ENCODE measurements at places on chromosomes 4 and X.

DNA sequence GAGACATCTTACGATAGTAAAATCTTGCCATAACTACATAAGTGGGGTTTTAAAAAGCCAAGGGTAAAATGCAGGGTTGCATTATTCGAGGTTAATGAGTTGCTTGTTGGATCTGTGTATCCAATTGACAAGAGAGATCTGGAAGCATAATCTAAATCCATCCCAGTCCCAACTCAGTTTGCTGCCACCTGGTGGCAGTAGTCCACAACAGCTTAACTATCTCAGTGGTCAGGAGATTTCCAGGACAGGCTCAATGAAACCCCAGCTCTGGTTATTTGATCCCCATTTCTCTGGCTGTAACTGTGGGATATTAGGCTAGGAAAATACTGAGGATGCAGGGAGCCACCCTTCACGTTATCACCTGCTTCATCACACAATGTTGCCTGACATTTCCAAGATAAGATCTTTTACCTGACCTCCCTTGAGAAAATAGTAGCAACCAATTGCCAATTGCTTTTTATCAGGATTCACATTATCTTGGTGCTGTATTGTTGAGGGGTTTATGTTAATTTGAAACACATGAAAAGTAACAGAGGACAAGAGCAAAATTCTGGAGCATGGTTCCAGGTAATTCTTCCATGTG, 88.2 kb upstream of the TNIP3 start:
- peak; percentile 35 for DNase-seq

DNA sequence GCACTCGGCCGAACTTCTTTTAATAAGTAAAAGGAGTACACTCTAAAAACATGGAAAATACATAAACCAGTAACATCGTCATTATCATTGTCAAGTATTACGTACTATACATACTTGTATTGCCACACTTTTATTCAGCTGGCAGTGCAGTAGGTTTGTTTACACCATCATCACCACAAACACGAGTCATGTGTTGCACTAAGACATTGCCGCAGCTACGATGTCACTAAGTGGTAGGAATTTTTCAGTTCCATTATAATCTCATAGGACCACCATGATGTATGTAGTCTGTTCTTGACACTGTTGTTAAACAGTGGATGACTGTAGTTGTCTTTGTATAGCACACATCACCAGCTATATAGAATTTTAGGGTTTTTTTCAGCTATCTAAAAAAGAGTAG, 48.0 kb upstream of the TMEM131L start:
- no peak for DNase-seq

DNA sequence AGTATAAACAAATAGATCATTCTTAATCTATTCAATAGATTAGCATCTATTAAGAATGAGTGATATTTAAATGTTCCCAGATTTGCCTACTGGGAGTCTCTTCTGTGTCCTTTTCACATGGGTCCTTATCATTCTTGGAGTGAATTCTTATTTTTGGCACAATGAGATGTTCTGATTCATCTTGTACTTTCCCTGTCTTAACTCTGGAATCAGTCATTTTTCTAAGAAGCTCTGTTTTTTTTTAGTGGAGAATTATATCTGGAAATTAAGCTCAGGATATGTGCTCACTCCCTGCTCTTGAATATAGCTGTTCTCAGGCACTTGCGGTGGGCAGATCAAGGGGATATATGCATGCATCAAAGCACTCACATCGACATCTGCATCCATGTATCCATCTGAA, 625.3 kb upstream of the HS3ST1 start:
- no peak for DNase-seq

DNA sequence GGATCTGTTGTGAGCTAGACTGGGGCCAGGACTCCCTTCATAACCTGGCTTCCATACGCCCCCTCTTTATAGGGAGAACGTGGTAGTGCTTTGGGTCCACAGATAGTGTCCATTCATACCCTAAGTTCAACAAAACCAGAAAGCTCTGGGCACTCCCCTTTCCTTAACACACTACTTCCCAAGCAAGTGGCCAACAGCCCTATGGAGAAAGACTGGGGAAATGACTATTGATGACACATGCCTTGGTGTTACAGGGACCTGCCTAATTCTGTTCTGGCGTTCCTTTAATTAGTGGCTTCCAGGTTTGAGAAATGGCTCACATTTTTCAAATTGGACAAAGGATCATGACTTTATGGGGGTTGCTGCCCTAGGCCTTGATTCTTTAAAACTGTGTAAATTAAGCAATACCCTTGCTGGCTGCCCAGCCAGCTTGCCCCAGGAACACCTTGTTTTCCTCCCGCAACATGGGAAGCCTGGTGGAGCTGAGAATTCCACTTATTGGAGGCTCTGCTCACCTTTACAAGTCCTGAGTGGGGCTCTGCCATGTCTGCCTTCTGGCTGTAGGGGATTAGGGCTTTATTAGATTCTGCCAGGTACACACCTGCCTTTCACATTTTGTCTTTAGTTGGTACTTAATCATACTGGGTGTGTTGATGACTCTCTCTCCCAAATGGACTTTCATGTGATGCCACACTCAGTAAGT, 61.1 kb downstream of the RGS12 start:
- no peak for DNase-seq

DNA sequence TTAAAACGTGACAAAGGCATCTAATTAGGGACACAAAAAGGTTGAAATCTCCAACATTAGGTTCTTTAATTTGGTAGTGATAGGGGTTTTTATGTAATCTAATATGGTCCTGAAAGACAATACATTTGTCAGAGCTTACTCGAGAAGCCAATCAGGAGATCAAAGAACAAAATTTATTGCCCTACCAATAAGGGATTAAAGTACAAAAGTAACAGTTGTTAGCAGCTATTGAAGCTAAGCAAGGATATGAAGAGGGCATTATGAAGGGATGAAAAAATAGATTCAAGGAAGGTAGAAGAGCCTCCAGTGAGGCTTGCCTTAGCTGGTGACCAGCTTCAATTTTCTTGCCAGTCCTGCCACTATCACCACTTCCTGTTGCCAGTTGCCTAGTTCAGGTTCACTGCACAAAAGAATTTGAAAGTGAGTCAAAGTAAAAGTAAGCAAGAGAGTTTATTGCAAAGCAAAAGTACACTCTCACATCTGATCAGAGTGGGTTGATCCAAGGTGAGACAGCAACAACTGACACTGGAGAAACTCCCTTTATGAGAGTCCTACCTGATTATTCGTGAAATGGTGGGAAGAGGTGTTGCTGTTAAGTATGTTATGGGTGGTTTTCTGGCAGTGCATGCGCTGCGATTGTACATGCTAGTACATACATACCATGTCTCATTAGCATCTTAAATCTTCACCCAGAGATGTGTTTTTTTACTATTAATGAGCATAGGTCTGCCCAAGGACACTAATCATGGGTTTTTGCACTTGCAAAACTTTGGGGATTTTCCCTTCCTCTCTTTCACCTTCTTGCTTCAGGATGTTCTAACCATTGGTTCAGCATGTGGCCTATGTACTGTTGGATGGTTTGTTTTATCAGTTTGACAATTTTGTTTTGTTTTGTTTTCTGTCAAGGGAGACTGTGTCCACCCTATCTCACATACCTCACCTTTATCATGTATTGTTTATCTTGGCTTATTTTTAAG, 263.2 kb upstream of the ITM2A start:
- DNase-seq, result no peak

DNA sequence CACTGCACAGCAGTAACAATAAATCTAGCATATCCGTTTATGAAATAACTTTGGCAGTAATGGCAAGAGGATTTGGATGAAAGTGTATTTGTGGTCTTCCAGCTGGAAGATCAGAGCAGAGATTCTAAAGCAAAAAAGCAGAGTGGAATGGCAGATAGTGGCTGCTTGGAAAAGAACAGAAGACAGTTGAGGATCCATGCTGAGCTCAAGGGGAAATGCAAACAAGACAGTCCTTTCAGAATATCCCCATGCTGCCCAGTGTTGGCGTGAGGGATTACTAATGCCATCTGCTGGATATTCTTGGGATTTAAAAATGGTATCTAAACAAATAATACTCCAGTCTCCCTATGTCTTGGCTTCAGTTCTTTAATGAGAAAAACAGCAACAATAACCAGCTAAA, 629.1 kb upstream of the ATOH1 start:
- DNase-seq, result no peak

DNA sequence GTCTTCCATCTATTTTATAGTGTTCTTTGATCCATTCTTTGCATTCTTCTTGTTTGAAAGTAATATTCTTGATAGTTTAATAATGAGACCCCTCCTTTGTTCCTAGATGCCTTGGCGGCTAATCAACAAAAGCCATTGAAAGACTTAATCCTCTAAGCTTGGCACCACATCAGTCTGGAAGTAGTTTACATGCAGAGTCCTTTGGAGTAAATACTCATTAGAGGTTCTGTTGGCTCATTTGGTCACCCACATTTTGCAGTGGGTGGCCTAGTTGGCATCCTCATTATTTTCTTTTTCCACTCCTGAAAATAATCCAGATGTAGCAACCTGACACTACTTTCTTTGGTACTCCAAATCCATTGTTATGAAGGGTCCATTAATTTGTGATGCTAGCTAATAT, 64.5 kb downstream of the DKK2 start:
- no peak for DNase-seq

- no peak for DNase-seq
Measured at GRCh38 chrX:153989973-153990655, 17.6 kb downstream of the TMEM187 start.

GRCh38 chrX:31237189-31237588, 165.3 kb upstream of the FTHL17 start:
- no peak for DNase-seq

GRCh38 chr4:84503495-84504437, 4.7 kb upstream of the NKX6-1 start:
- no peak for DNase-seq

GRCh38 chr4:82784681-82785610, 13.7 kb downstream of the SCD5 start:
- no peak for DNase-seq

- DNase-seq, result no peak
Measured at GRCh38 chrX:2652106-2652505, 39.0 kb upstream of the CD99 start.

DNA sequence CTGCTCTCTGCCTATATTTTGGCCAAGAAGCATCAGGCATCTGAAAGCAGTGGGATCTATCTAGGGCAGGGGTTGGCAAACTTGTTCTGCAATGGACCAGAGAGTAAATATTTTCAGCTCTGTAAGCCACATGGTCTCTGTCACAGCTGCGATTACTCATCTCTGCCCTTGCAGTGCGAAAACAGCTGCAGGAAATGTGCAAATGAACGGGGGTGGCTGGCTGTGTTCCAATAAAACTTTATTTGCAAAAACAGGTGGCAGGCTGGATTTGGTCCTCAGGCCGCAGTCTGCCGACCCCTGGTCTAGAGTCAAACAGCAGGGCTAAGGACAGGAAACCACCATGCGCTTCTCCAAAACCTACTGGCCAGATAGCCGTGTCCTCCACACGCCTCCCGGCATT, 48.6 kb downstream of the ACOX3 start:
- no peak for DNase-seq

GRCh38 chrX:8803326-8803725, 2.1 kb upstream of the FAM9A start:
- DNase-seq, result no peak

GRCh38 chrX:30488092-30488491, 89.5 kb downstream of the TASL start:
- DNase-seq, result no peak

DNA sequence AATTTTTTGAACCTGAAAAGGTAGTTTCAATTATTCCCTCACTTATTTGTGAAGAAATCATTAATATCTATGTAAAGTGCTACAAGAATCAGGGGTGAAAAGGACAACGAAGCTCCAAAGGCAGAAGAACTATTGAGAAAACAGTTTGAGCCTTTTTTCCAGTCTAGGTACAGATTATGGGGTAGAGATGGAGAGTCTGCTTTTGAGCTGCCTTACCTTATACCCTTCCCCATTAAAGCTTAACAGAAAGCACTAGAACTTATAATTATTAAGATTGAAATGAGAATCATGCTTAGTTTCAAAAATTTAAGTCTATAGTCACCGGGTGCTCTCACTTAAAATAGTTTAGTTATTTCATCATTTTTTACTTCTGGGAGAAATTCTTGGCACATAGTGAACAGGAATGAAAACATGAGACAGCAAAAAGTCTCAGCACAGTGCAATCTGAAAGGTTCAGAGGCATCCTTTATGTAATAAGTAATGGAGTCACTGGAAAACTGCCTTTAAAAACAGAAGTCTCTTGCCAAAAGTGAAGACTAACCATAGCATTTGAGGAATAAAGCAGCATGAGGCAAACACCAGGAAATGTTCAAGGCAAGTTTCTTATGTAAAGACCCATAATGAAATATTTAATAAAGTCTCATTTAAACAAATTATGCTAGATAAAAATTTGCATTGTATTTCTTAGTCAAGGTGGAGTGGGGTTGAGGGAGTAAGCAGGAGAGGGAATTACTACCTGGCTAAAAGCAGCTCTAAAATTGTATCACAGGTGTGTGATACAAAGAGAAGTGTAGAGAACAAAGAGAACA, 5.1 kb upstream of the DCLK2 start:
- DNase-seq, result no peak

- no peak for DNase-seq
Measured at GRCh38 chr4:41146196-41146595, 68.1 kb downstream of the APBB2 start.

- DNase-seq, result no peak
Measured at GRCh38 chr4:137509855-137510282, 22.4 kb downstream of the PCDH18 start.

GRCh38 chr4:826508-827208, 729 bp upstream of the CPLX1 start:
- no peak for DNase-seq

- DNase-seq, result no peak
Measured at GRCh38 chr4:140884431-140885058, 128.4 kb upstream of the TBC1D9 start.
